Caki2 (cell line): ENCODE measurements at places on chromosomes 5 and 9. TPM values are rescaled to one million over a fixed set of nuclear protein-coding genes. Genes with fewer than 3 reads are reported as not detected.

Gene F12
- total RNA-seq: 39.4 and 58.6 TPM in 2 replicates

Gene LCN9
- total RNA-seq: not detected in 2 replicates

Gene VLDLR
- 19.2 and 26.6 TPM in 2 replicates for total RNA-seq

Gene GGTA1
- not detected in 2 replicates for total RNA-seq

Gene MYOZ3
- not detected in 2 replicates for total RNA-seq

Gene NSD1
- total RNA-seq: 15.4 and 18.5 TPM in 2 replicates

Gene PCDHGB4
- not detected in 2 replicates for total RNA-seq

Gene SPINK6
- total RNA-seq: not detected in 2 replicates

Gene NR5A1
- total RNA-seq: not detected in 2 replicates

Gene GABRA1
- total RNA-seq: not detected in 2 replicates

Gene ANXA2R
- total RNA-seq: 1.7 TPM in 1 of 2 replicates, not detected in the other

- no peak for DNase-seq
Measured at GRCh38 chr9:109387856-109388255, 67.0 kb upstream of the EPB41L4B start.

- DNase-seq: peak; percentile 69
Measured at GRCh38 chr9:16726718-16727451, 143.6 kb downstream of the BNC2 start.

GRCh38 chr9:116980582-116981120 lies 293.5 kb downstream of the TRIM32 start:
- DNase-seq: no peak

DNA sequence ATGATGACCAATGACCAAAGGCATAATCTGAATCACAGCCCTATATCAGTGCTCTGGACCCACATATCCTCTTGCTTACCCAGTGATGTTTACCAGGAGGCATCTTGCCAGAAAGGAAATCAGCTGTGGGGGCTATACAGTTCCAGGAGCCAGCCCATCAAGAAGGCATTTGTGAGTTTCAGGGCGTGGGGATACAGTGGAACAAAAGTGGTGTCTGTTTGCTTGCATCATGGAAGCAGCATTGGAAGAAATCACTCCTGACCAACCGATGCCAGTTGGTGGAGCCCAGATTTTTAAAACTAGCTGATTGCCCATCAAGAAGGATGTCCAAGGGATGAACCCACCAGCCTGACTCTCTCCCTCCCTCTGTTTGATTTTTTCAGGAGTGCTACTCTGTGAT lies 106.5 kb upstream of the EGFLAM start:
- DNase-seq: no peak

DNA sequence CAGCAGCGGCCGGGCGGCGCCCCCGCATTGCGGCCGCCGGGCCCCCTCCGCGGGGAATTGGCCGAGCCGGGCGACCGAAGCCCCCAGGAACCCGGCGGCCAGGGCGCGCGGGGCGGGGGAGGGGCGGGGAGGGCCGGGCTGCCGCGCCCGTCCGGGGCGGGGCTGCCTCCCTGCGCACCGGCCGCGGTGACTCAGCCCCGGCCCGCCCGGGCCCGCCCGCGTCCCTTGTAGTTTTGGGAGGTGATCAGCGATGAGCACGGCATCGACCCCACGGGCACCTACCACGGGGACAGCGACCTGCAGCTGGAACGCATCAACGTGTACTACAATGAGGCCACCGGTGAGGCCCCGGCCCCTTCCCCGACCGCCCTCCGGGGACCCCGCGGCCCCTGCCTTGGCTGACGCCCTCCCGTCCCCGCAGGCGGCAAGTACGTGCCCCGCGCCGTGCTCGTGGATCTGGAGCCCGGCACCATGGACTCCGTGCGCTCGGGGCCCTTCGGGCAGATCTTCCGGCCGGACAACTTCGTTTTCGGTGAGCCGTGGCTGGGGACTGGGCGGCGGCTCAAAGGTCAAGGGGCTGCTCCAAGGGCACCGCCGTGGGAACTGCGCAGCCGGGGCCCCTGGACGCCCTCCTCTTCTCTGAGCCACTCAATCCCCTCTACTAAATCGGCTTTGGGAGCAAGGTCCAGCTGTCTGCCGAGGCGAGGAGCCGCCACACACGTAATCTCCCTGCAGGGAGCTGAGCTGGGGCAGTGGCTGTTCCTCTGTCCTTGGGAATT lies 592 bp downstream of the TUBB4B start:
- no peak for DNase-seq

- no peak for DNase-seq
Measured at GRCh38 chr5:372556-372995, 51.1 kb downstream of the AHRR start.

DNA sequence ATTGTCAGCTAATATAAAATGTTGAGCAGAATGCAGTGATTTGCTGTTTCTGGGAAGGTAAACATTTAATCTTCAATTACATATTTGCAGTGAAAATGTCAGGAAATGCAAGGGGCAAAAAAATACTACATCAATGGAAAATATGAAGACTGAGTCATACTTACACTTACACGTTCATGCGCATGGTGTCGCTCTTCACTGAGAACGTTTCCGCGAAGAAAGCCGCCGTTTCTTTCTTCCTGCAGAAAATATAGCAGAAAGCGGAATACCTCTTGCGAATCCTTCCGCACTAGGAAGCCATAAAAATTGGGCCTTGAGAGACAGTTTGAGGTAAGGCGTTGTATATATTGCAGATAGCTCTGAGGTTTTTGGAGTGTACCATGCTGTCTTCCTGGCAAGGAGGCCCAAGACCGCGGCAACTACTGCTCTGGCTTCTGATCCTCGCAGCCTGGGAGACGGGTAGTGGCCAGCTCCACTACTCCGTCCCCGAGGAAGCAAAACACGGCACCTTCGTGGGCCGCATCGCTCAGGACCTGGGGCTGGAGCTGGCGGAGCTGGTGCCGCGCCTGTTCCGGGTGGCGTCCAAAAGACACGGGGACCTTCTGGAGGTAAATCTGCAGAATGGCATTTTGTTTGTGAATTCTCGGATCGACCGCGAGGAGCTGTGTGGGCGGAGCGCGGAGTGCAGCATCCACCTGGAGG lies at the start of gene PCDHA13:
PCDHA13 (plus strand) TSS at position 236 of the 702 bp plus-strand sequence; CDS start at position 381, 145 bp downstream.
- DNase-seq: no peak

GRCh38 chr5:81418606-81419005 lies 24.7 kb upstream of the ACOT12 start:
- no peak for DNase-seq

DNA sequence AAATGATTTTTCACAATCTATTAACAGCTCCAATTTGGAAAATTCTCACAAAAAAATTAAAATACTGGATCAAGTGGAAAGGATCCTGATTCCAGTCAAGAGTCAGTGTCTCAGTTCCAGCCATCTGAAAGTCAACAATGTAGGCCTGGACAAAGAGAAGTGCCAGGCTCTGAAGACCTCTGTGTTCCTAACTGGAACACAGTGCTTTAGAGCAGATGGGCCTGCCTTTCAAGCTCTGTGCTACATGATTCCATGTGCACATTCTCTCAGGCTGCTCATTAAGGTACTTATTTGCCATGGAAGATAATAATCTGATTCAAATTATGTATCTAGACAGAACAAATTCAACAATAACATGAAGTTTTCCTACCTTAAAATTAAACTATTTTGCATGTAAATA lies 30.2 kb upstream of the ALDH1A1 start:
- DNase-seq: no peak

- no peak for DNase-seq
Measured at GRCh38 chr5:5619546-5619945, 197.1 kb downstream of the ICE1 start.

DNA sequence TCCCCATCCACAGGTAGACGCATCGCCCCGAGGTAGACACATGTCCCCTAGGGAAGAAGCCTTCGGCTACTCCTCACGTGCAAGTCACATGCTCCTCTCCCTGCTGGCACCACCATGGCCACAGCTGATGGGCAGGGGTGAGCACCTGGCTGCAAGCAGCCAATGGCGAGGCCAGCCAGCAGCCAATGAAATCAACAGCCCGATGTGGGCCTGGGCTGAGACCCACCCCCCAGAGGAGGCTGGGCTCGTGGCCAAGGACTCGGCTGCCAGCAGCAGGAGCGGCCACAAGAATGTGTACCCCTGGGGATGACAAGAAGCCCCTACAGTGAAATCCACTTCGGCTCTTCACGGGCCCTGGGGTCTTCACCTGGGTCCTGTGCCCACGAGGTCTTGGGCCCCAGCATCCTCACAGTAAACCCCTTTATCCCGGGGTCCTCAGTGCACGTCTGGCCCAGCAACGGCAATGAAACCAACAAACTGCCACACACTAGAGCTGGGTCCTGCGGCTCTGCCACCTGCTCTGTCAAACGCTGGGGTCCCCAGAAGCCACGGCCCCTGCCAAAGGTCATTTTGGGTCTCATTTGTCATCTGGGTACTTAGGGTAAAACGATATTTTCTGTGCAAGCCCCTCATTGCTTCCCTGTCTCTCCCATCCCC lies 22.1 kb upstream of the PTGES start:
- no peak for DNase-seq

GRCh38 chr9:26054600-26055520 lies 376.6 kb upstream of the TUSC1 start:
- DNase-seq: no peak

DNA sequence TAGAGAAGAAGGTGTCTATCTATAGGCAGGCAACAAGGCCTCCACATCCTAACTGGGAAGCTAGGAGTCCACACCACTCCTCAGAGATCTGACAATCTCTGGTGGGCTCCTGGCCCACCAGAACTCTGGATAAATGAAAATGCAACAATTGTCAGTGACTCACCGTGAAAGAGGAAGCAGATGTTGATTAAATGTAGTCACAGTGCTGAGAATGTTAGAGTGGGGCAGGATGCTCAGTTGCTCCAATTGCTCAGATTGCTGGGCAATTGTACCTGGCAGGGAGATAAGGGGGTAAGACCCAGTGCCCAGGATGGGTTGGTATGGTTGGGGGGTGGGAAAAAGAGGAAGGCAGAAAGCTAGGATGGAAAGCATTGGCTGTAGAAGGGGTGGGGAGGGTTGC lies 4.3 kb downstream of the CCL19 start:
- DNase-seq: no peak

DNA sequence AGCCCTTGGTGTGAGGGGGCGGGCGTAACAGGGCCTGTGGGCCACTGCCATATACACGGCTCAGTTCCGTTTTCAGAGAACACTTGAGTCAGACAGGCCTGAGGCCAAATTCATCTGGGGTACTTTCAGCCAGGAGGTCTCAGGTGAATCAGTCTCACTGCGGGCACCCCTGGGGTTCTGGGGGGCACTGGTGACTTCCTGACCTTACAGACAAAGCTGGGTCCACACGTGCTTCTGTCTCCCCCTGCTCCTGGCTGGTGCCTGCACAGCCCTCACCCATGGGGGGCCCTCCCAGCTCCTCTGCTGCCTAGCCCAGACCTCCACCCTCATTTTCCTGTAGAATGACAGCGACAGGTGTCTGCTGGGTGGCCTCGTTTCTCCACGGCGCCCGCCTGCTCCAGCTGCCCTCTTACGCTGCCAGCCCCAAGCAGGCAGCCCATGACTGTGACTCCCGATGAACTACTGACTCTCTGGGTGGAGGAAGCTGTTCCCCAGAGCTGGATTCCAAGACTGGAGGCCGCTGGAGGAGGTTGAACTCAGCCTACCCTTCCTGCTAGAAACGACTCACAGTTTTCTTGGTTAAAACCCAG lies 374.1 kb upstream of the IRX4 start:
- DNase-seq: no peak

DNA sequence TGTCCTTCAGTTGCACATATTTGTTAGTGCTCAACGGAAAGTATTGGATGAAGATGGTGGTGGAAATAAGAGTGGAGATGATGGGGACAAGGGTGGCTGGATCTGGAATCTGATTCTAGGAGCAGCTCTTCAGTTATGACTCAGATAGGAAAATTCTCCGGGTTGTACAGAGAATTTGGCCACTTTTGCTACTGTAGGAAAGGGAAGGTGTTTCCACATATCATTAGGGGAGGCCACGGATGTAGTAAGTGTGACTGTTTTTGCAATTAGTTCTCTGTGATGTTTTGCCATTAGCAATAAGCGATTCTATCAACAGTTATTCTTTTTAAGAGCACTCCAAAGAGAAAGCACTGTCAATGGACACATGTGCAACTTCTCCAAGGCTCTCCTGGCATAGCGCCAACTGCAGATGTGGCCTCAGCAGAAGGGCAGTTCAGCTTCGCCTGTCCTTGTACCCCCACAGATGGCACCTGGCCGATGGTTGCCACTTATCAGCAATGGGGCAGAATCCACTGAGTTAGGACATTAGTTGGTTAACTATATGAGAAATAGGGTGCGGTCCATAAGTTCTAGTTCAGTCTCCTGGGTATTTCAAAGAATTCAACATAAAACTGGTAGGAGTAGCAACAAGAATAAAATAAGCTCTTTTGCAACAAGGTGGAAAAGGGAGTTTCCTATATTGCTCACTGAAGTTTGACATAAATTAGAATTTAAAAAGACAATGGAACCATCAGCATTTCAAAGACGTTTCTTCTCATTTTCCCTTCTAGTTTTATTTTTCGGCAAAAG lies 96.3 kb downstream of the ARSB start:
- DNase-seq: no peak

DNA sequence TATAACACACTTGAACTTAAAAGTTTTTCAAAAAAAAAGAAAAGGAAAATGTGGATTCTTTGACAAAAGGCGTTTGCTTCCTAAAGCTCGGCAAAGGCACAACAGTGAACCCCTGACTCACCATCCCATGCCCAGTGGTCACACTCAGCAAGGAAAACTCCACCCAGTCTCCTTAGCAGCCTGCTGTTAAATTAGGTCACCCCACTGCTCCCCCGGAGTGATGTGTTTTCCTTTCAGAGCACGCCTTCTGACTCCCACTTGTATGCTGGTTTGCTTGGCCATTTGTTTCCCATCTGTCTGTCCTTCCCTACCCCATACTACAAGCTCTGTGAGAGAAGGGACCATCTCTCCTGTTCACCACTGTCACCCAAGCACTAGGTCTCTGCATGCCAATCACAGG lies 23.8 kb downstream of the RETREG1 start:
- DNase-seq: no peak

DNA sequence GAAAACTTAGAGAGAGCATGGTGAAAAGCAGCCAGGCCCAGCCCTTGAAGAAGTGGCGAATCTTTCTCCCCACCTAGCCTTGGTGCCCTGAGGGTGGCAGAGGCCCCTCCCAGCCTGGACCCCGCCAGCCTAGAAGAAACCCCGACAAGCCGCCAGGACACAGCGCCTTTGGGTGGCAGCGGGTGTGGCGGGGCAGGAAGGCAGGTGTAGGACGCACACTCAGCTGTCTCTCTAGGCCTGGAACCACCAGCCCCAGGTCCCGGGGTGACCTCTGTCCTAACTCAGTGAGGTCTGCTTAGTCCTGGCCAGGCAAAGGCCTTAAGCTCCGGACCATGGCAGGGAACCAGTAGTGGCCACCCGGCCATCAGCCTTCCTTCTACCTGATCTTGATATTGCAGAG lies 178.3 kb downstream of the BARX1 start:
- DNase-seq: no peak

DNA sequence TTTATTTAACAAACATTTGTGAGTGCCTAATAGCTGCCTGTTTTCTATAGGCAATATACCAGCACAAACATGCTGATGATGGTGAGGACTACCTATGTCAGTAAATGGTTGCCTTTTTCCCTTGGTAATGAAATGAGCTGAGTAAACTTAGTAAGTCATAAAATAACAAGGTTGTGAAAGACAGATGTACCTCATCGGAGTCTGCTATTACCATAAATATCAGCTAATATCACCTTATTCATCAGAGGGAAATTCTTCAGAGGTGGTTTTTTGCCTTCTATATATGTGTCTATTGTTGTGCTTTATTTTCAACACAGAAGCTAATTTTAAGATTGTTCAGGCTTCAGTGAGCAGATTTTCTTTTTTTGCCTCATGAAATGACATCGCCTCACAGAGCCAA lies 1040.5 kb downstream of the DTWD2 start:
- DNase-seq: no peak

GRCh38 chr5:125750147-125750860 lies 672.9 kb upstream of the GRAMD2B start:
- no peak for DNase-seq
